Fibroblast of the conjunctiva (primary cell): ENCODE measurements at places on chromosomes 1 and 21.

DNA sequence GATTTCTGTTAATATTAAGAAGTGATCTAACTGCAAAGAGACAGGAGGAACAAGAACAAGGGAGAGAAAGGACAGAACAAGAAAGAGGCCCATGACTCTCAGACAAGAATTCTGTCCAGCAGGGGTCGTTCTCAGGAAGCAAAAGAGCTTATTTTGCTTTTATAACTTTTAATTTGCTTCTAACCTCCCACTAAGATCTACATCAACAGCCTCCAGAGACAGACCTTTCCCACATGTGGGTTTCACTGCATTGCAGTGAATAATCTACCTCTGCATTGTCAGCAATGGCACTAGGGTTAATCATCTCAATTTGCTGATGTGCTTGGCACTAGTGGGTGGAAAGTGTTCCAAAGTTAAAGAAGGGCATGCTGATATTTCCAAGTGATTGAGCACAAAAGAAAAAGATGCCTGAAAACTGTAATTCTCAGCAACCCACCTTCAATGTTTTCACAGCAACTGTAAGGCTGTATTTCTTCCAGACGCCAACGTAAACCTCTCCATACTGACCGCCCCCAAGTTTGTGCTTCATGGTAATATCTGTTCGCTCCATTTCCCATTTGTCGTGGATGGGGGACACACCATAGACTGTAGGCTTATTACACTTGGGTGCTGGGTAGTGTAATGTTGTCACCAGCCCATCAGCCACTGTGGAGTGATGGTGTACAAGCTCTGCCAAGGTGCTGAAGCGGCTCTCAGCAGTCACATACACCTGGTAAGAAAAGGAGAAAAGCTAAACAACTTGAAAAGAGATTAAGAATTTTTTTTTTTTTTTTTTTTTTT is 39.5 kb downstream of the TOR3A start:
- DNase-seq = peak; percentile 63

DNA sequence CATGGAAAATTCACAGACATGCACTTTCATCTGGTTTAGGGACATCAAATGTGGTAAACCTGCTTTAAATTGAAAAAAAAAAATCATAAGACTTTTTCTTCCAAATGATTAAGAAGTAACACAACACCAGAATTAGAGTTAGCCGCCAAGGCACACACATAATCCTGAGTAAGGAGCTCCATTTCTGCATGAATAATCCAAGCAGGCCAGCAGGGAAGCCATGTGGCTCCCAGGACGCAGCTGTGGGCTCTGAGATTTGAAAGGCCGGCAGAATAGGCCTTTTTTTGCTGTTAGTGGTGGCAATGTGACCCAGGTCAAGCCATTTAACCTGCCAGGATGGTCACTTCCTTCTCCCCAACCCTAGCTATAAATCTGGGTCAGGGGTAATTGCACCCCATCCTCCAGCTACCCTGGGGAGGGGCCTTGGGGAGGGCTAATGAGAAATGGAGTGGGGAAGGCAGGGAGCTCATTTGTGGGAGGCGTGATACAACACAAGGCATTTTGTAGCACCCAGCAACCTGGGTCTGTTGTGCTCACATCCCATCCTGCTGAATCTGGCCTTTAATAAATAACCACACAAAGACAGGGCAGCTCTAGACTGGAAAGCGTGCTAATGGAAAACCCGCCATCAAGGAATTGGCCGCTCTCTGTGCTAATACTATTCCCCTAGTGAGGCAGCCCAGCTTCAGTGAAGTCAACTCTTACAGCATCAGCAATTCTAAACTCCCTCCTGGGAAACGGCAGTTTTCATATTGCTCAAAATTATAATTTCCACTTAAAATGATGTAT is 178.5 kb downstream of the RHOU start:
- DNase-seq = no peak

DNA sequence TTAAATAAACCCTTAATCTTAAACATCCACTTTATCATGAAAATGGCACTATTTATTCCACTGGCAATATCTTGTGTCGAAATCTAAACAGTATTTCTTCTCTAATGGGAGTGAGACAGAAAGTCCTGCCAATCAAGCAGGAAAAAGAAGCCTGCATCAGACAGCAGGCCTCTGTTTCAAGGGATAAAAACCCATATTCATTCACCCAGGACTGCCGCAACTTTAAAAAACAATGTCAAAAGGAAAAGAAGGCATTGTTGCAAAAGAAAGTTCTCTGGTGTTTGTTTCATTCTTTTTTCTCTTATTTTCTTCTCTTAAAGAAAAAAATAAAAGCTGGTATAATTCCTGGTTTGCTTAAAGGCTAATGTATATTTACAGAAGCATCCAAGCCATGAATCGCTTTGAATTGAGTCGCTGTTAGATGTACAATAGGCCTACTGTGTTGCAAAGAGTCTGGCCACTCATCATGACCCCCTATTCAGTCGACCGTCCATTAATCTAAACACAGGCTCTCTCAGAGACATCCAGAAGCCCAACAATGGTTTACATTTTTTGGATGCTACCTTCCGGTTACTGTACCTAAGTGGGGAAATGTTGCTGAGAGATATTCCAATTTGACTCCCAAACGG is 48.7 kb upstream of the ZC3H11B start:
- no peak for DNase-seq

GRCh38 chr1:209732725-209733124 is 23.1 kb upstream of the TRAF3IP3 start:
- DNase-seq = no peak

DNA sequence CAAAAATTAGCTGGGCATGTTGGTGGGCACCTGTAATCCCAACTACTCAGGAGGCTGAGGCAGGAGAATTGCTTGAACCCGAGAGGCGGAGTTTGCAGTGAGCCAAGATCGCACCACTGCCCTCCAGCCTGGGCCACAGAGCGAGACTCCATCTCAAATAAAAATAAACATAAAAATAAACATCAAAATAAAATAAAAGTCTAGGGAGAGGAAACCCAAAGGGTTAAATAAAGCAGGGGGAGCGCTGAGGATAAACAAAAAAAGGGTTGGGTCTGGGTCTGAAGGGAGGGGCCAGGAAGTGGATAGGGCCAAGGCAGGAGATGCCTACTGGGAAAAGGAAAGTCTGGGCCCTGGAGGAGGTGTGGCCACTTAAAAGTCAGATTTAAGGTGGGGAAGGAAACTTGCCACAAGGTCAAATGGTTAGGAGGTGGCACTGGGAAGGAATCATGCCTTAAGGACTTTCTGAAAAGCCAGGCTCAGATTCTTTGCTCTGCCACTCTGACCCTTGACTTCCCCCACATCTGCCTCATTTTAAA is 150.0 kb downstream of the ADSS2 start:
- no peak for DNase-seq

GRCh38 chr1:7646981-7647901 is 123.9 kb upstream of the VAMP3 start:
- DNase-seq = no peak

DNA sequence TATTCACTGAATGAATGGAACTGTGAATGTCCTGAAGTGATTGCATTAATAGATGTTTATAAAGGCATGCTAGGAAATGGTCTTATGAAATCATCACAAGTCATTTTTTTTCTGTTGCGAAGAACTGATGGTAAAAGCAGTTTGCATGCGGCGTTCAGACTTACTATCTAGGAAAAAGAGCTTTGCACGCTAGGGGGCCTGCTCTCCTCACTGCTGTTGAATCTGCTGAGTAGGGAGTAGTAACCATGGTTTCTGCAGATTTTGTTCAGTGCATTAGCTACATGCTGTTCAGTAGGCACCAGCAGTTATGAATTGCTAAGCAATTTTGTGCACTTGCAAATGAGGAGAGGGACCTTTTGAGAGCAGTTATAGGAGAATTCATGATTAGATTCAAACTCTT is 57.9 kb downstream of the CENPF start:
- peak; percentile 69 for DNase-seq

DNA sequence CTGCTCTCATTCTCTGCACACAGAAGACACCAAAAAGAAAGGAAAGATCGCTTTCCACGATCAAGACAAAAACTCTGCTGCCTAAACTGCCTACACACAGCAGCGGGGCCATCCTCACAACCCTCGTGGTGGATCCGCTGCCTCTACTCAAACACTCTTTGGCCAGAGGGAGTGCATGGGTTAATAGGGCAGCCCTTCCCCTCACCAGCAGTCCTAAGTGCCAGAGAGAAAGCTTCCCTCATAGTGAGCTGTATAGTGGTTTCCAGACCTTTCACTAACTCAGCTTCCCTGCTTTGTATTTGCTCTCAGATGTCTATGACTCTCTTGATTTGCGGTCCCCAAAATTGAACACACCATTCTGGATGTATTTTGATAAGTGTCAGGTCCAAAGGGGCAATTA is 30.9 kb downstream of the GPR161 start:
- DNase-seq = no peak

GRCh38 chr1:230792691-230793462 is 45.7 kb downstream of the CAPN9 start:
- DNase-seq = no peak

GRCh38 chr1:66388913-66389312 is 145.0 kb upstream of the SGIP1 start:
- no peak for DNase-seq

- no peak for DNase-seq
These were observed 243.0 kb downstream of the TOMM20 start for GRCh38 chr1:234885601-234886000.

DNA sequence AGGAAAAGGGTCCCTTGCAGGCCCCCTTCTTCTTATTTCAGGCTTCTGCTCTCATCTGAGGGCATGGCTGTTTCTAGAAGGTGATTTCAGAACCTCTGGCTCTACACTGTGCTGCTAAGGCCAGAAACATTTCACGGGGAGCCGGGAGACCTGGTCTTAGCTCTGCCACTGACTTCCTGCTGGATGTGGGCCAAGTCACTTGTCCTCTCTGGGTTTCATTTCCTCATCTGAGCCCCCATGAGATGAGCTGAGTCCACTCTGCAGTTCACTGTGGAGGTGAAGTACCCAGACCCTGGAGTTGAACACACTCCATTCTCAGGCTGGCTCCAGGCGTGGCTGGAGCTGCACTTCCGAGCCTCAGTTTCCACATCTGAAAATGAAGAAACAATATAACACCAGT is 2.1 kb downstream of the PADI1 start:
- no peak for DNase-seq

- no peak for DNase-seq
These were observed 31.7 kb upstream of the ENSA start for GRCh38 chr1:150661156-150661555.

GRCh38 chr1:158506369-158506987 is 34.5 kb downstream of the OR10R2 start:
- DNase-seq = no peak

DNA sequence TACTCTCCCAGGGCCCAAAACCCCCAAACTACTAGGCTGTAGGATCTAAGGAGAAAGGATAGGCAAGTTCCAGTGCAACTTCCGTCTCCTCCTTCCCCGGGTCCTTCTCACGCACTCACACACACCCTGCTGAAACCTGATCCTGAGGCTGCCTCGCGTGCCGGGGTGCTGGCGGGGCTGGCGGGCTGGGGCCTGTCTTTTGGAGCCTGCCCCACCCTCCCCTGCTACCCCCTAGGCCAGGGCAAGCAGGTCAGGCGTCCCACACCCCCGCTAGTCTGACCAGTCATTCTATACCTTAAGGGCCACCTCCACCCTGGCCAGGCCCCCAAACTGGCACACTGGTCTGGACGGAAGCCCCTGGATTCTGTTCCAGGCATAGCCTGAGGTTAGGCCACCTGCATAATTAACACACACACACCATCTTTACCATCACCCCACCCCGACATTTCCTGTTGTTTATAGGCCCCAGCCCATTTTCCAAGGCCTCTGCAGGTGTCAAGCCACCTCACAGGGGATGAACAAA is 48.3 kb upstream of the ARTN start:
- no peak for DNase-seq

DNA sequence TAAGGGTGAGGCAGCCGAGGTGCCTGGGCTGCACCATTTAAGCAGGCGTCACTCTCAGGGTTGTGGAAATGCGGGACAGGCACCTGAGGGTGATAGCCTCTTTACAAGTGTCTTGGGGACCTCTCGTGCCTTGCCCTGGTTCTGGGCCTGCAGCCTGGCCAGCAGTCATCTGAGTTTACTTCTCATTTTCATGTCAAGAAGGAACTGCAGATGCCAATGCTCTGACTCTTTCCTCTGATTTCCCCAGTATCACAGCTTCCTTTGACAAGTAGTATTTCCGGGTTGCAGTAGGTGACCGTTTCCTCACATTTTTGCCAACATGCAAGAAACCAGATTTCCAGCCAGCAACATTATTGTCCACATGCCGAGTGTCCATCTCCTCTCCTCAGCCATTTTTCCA is 286.9 kb downstream of the DISC1 start:
- DNase-seq = no peak

DNA sequence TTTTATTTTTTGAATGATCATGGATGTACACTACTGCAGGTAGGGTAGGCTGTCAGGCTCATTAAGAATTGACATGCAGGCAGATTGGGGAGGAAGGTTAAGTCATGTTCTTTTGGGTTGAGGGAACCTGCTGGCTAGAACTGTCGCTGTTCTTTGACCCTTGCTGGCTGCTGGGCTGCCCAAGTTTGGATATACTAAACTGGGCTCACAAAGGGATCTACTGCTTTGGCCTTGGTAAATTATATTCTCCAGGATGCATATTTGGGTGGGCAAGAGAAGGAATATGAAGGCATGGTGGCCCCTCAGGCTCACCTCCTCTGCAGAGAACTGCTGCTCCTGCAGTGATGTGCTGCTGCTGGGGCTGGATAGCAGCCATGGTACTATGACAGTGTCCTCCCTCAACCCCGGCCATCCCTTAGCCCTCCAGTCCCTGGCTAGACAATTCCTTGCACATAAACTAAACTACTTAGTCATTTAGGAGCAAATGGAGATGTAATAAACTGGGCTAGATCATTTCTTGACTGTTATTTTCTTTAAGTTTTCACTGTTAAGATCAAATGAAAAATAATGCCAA is 6.1 kb downstream of the ATP1A1 start:
- DNase-seq = no peak

DNA sequence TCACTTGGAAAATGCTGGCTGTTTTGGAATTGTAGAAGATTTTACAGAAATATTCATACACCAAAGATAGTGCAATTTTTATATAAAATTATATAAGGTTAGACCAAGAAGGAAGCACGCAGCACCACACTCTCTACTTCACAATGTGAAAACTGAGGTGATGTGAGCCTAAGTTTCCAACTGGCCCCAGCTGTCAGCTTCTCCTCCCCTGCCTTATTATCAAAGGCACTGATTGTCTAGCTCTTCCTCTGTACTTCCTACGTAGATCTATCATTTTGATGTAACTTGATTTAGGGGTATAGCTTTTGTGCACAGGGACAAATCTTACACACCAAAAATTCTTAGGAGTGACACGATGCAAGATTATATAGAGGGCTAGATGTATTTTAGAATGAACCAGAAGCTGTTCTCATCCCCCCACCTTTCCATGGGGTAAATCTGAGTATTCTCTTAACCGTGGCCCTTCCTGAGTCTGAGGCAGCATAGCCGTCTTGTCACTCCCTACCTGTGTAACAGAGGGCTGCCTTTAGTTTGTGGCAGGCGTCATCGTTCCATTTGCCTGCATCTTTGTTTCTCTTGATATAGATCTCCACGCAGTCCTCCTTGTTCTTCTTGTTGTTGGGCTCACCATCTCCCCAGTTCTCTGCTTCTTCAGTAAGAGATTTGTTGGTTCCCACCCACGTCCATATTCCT is 3.4 kb downstream of the SELL start:
- no peak for DNase-seq
